ENCODE measurements at places on chromosomes 6 and 20.

DNA sequence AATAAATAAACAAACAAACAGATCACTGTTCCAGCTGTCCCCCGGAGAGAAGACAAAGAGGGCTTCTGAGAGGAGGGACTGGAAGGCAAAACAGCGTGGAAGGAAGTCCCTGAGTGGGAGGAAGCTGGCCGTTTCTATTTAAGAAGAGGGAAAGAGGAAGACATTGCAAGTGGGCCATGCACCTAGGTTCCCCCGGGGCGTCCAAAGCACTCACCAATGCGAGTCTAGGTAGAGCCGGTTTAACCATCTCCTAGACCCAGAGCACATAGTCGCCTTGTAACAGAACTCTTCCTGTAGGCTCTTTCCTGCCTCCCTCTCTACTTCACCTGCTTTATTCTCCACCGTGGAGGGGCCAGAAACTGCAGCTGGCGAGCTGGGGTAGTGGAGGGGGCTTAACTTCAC lies 158.4 kb downstream of the ZDHHC14 start:
- DNase-seq, result no peak

DNA sequence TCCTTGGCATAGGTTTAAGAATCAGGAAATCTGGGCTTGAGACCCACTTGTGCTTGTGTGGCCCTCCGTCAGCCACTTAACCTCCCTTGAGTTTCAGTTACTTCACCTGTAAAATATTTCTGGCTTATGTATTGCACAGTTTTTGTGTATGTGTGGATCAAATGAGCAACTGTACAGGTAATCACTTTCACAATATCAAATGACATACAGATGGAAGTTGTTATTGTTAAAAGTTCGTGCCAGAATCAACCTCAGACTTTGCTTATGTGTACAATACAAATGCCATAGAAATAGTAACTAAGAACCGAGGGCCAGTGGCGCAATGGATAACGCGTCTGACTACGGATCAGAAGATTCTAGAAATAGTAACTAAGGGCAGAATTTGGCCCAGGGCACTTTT lies 65.6 kb upstream of the KIF13A start:
- DNase-seq, result no peak

DNA sequence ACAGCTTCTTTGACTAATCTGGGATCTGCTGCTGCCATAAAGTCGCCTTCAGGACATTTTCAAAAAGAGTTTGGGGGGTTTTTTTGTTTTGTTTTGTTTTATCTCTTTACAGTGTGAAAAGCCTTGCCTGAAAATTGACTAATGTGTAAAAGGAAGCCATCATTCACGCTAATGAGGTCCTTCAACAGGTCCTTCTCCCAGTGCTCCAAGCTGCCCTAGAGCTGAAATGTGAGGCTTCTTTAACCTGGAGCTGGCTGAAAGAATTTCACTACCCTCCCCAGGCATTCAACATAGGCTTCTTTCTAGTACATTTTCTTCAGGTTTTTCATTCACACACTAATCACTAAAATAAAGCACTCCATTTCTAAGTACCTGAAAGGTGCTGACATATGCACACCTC lies 145.1 kb upstream of the PRDM1 start:
- DNase-seq, result no peak

GRCh38 chr6:77159730-77160129 lies 303.6 kb downstream of the HTR1B start:
- DNase-seq, result no peak

GRCh38 chr6:159125951-159126352 lies 43.2 kb upstream of the FNDC1 start:
- peak; percentile 46 for DNase-seq

- DNase-seq, result no peak
Observed at GRCh38 chr6:115583290-115583689, 477.4 kb downstream of the FRK start.

GRCh38 chr20:43316271-43316670 lies 126.6 kb upstream of the PTPRT start:
- DNase-seq, result no peak

GRCh38 chr6:13034316-13034715 lies 294.0 kb downstream of the TBC1D7 start:
- no peak for DNase-seq

DNA sequence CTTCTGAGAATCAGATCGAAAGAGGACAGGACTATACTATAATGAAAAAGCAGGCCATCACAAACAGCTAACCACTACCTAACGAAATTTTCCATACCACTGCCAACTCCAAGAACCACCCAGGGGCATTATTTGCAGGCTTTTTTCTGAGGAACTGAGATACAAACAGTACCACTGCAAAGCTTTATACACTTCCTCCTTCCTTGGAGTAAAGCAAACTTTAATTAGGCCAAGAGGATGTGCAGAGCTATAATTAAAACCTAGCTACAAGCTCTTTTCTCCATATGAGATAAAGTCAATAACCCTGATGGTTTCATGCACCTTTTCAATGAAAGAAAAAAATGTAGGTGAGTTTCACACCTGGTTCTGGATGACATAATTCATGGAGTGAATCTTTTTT lies 68.5 kb downstream of the ELOVL5 start:
- DNase-seq, result no peak

GRCh38 chr20:51902933-51903332 lies 100.6 kb upstream of the SALL4 start:
- no peak for DNase-seq

GRCh38 chr6:102501615-102502014 lies 1108.1 kb downstream of the GRIK2 start:
- no peak for DNase-seq

DNA sequence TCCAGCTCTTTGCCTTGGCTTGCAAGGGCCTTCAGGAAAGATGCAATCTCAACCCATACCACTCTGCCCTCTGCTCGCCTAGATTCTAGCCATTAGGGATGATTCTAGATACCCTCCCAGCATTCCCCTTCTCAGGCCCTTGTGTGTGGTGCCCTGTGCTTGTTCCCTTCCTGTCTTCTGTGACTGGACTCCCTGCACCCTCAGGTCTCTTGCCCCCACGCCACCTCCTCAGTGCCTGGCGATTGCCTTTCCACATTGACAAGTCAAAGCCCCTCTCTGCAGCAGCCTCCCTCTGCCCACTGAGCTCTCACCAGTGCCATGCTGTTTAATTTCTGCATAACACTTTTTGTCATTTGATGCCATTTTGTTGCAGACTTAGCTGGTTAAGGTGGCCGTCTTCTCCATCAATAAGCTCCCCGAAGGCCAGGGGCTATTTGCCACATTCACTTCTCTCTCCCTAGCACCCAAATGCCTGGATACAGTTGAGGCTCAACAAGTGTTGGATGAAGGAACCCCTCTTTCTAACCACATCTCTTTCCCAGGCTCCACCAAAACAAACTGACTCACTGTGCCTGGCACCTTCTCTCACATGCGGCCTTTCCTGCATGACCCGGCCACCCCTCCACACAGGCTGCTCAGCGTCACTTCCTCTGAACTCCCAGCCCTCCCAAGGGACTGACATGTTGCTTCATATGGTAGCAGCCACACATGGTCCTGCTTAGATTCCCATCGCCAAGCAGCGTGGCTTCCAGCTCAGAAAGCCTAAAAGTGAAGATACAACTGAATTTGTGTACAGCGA lies 4.6 kb upstream of the TXNDC5 start:
- no peak for DNase-seq

DNA sequence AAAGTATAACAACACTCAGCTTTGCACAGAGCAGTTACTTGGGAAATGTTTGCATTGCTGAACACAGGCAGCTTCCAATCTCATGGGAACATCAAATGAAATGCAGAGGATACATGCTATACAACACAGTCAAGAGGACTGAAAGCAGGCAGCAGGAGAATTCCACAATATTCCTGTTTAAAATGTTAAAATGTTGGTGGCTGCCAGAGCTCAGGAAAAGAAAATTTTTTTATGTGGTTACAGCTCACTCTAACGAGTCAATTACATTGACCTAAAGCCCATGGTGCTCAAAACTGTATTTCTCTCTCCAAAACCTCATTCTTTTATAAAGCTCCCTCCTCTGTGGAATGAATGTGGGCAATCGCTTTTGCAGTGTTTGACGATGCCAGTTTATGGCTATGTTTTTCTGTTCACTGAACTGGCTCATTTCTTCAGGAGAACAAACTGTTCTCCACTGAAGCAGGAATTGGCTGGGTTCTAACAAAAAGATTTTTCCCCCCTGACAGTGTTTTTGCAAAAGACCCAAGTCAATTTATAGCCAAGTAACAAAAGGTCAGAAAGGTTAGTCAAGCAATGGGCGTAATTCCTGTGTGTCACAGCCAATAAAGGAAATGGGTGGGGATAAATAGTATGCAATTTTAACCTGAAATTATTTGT lies 69.0 kb downstream of the ZHX3 start:
- peak; percentile 28 for DNase-seq

- DNase-seq, result no peak
Observed at GRCh38 chr6:27584326-27584725, 111.4 kb upstream of the ZNF184 start.

DNA sequence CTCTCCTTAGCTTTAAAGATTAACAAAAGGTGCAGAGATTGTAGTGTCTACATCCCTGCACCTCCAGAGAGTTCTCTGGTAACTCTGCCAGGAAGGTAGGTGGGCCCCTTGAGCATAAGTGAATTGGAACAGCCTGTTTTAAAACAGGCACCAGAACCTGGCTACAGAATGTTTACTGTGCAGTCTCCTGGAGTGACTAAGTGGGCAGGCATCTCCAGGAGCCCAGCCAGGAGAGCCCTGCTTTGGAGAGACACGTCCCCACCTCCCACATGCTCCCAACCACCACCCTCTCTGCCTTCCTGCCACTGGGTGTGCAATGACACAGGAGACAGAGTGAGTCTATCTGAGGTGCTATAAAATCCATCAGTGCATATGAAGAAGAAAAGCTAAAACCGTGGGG lies 110.3 kb upstream of the EYA4 start:
- DNase-seq, result no peak

DNA sequence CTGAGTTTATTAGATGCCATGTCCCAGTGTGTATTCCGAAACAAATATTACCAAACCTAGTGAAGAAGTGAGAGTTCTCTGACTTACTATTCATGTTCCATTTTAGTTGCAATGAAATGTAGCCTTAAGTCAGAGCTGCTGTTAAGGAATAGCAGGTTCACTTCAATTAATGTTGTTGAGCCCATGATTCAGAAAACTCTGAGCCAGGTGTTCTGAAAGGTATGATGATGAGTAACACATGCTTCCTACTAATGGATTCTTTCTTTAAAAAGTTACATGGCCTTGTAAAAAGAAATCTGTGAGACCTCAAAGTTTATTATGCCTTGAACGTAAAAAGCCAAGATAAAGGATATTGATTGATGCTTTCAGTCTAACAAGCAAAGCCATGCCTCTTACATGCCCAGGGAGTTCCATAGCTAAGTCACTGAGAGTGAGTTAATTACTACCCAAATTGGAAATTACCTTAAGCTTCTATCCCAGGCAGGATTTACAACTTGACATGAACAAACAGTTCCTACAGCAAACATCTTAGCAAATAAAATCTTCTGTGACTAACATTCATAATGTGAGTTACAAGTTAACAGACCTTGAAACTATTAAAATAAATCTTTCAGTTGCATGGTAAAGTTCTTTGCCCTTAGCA lies 122.9 kb downstream of the AKAP7 start:
- DNase-seq, result no peak

- DNase-seq, result no peak
Observed at GRCh38 chr20:49591217-49591865, 23.4 kb upstream of the PTGIS start.

DNA sequence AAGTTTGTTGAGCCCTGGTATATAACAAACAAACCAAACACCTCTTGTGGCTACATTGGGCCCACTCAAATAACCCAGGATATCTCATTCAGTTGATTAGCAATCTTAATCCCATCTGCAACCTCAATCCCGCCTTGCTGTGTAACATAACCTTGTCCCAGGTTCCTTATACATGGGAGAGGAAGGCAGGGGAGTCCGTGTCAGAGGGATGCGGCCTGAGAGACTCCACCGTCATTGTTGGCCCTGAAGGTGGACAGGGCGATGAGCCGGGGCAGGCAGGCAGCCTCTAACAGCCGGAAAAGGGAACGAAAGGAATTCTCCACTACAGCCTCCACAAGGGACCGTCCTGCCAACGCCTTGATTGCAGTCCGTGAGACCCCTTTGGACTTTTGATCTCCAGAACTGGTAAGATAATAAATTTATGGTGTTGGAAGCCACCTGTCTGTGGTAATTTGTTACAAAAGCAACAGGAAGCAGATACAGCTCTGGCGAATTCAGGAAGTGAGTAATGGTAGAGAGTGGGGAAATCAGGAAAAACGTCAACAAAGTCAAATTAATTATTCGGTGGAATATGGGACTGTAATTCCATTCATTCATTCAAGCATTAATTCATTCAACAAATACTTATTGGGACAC lies 124.5 kb upstream of the SALL4 start:
- DNase-seq, result no peak

- no peak for DNase-seq
Observed at GRCh38 chr6:13776602-13777001, 37.8 kb downstream of the MCUR1 start.

- no peak for DNase-seq
Observed at GRCh38 chr6:89965441-89966227, 71.4 kb downstream of the GJA10 start.

DNA sequence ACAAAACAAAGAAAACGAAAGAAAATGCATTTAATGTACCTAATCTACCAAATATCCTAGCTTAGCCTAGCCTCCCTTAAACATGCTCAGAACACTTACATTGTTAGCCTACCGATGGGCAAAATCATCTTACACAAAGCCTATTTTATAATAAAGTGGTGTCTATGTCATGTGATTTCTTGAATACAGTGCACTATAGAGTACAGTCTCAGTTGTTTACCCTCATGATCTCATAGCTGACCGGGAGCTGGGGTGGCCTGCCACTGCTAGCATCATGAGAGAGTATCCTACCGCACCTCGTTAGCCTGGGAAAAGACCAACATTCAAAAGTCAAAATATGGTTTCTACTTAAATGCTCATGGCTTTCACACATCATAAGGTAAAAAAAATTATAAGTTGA lies 16.6 kb downstream of the GCNT2 start:
- no peak for DNase-seq

- DNase-seq, result no peak
Observed at GRCh38 chr20:37846573-37846972, 56.4 kb upstream of the VSTM2L start.

DNA sequence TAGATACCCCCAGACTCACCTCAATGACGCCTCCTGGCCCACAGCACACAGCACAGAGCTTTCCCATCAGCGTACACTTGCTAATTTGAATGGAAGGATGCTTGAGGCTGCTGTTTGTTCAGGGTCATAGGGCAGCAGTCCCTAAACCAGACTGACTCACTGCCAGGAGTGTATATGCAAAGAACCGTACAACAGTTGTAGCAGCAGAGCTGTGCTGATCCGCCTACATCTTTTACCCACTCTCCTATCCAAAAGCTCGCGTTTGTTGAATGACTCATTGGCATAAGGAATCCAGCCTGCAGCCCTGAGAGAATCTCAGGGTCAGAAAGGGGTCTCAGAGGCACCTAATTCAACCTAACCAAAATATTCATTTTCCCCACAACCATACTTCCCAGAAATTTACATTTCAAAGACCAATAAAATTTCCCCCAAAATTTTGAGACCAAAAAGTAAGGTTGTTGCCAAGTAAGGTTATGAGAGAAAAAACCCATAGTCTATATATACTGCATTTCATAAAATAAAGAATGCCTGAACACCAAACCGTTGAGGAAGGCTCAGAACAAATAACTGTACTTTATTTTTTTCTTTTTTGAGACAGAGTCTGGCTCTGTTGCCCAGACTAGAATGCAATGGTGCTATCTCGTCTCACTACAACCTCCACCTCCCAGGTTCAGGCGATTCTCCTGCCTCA lies 35.3 kb upstream of the CCND3 start:
- DNase-seq, result no peak
